ENCODE measurements at places on chromosomes 16 and 17.

GRCh38 chr17:82184761-82185160, 27.9 kb downstream of the CCDC57 start:
- no peak for DNase-seq

DNA sequence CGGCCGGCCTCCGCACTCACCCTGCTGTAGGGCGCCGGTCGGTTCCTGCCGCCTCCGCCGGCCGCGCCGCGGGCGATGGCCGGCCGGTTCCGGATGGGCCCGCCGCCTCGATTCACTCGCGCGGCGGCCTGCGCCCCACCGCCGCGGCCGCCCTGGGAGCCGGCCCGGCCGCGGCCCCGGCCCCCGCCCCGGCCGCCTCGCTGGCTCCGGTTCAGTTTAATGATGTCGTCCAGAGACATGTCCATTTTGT, 158 bp downstream of the ALYREF start:
- DNase-seq, result no peak

DNA sequence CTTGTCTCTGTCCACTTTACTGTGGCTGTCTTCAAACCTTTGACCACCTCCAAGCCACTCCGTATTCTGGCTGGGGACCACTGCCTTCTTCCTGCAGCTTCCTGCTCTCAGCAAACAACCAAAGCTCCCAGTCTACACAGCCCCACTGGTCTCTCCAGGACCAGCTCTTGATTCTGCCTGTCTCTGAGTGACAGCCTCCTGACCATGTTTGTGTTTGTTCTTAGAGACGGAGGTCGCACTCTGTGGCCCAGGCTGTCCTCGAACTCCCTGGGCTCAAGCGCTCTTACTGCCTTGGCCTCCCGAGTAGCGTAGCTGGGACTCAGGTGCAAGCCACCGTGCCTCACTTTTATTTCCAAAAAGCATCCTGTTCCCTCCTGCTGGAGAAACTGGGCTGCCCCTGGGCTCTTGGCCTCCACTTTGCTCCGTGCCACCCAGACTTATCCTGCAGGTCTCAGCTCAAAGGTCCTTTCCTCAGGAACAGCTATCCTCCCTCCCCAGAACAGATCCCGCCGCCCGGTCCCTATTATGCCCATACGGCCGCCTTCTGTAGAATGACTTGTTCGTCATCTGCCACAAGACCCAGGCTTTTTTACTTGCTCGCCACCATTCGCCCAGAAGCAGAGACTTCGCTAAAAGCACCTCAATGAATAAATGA, 9.1 kb downstream of the MNT start:
- no peak for DNase-seq

- DNase-seq, result no peak
Observed at GRCh38 chr17:73952480-73953205, 250.8 kb upstream of the RPL38 start.

GRCh38 chr17:41190328-41190727, 641 bp downstream of the KRTAP9-1 start:
- no peak for DNase-seq

- DNase-seq, result no peak
Observed at GRCh38 chr17:42386777-42387657, 1.2 kb downstream of the STAT3 start.

GRCh38 chr17:47604598-47604927, 45.2 kb upstream of the KPNB1 start:
- DNase-seq, result no peak

DNA sequence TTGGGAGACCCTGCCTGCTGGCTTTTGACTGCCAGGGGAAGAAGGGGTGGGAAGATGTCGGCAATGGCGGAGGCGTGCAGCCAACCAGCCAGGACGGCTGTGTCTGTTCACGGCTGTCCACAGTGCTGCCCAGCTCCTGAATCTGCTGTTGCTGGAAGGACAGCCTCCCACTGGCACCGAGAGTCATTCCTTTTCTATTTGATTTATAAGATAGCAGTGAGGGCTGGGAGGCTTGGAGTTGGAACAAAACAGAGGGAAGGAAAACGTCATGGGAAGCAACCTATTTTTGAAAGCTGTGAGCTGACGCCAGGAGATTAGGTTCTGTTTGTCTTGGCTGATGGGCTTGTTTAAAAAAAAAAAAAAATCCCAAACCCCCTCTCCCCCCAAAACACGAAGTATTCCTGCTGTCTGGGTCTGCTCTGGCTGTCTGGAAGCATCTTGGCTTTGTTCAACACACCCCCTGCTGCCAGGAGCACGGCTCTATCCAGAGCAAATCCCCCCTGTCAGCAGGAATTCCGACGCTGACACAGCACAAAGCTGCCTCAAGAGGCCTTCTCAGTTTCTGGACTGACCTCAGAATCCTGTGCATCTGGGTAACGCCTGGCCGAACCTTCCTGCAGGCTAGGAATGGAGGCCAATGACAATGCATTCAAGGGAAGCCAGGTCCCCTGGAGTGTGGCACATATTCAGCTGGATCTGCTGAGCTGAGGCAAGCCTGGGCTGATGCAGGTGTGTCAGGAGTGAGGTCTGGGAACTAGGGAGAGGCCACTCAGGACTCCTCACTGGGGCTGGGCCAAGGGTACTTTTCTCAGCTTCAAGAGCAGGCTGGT, 41.0 kb upstream of the SREBF1 start:
- DNase-seq, result peak; percentile 62

- no peak for DNase-seq
Observed at GRCh38 chr17:71948703-71949422, 172.0 kb upstream of the SOX9 start.

- no peak for DNase-seq
Observed at GRCh38 chr17:77234695-77235094, 93.9 kb downstream of the SEC14L1 start.

DNA sequence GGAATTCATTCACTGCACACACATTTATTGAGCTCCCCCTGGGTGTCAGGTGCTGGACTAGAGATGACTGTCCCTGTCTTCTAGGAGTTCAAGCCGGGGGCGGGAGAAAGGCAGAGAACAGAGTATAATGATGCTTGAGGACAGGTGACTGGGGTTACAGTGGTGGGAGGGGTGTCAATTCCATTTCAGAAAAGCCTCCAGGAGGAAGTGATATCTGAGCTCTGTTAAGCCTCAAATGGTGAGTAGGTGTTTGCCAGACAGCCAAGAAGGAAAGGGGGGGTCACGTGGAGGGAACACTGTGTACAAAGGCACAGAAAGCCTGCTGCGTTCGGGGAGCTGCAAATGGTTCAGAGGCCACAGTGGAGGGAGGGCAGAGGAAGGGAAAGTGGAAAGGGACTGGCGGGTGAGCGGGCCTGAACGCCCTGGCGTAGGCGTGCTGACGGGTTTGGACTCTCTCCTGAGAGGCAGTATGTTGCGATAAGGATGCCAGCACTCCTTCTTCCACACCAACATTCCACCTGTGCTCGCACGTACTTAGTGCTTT, 9.7 kb upstream of the NXPH3 start:
- DNase-seq, result peak; percentile 61

DNA sequence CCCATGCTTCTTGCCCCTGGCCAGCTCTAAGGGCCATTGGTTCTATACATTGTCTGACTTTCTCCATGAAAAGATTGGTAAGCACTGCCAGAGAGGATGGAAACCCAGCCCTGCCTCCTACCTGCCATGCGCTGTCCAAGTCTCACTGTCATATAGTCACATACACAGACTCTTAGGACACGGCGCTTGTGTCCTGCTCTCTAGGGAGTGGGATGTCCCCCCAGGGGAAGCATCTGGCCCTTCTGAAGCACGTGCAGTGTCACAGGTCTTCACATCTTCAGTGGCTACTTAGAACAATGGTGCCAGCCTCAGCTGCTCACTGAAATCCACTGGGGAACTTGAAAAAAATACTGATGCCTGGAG, 38.7 kb downstream of the MYO18A start:
- no peak for DNase-seq

DNA sequence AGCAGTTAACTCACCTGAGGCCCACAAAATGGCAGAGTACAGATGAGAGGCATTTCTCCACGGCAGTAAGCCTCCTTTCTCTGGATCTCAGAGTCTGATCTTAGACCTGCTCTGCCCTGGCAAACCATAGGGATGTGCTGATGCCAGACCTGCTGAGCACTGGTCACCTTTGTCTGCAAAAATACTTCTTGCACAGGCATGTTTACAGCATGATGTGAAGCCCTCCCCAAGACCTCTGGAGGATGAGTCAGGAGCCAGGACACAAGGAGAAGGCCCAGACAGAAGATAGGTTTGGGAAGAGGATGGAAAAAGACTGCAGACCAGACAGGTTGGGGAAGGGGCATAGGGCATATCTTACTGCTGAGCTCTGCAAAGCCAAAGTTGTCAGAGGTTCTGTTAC, 426.6 kb downstream of the PMP22 start:
- no peak for DNase-seq

DNA sequence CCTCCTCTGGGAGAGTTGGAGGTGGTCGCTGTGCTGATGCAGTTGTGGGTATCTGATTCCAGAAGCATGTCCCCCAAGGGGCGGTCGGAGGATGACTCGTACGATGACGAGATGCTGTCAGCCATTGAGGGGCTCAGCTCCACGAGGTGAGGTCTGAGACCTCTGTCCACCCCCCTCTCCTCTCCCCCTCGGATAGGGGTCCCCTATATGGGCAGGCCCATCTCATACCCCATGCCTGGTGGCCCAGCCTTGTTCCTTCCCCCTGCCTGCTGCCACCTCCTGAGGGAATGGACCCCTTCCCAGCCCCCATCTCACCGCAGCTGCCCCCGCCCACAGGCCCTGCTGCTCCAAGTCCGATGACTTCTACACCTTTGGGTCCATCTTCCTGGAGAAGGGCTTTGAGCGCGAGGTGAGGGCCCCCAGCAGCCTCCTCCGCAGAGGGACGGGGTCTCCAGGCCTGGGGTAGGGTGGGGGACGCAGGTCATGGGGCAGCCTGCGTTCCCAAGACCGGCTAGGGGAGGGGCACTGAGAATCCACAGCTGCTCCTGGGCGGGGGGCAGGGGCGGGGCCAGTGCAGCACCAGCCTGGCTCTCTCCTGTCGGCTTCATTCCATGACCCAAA, 39.2 kb downstream of the ADCY7 start:
- no peak for DNase-seq

- no peak for DNase-seq
Observed at GRCh38 chr17:19270704-19271611, 33.8 kb downstream of the EPN2 start.
